Subcutaneous preadipocyte (primary cell): ENCODE measurements at places on chromosomes 7 and 10. TPM values are rescaled to one million over a fixed set of nuclear protein-coding genes. Genes with fewer than 3 reads are reported as not detected.

LGI1 gene
- not detected in 2 replicates for total RNA-seq

AMPH gene
- 4.3 and 11.4 TPM in 2 replicates for total RNA-seq

AMZ1 gene
- total RNA-seq: under 0.01 TPM in 1 of 2 replicates, not detected in the other

EIF5AL1 gene
- 0.98 and 2.2 TPM in 2 replicates for total RNA-seq
